Activated CD4-positive, alpha-beta T cell treated with anti-CD3 and anti-CD28 coated beads, Interleukin-2, amount 10 ng/mL, durations not matched to agents 7 days and 5 days (primary cell): ENCODE measurements at places on chromosomes 16 and 17. TPM values are rescaled to one million over a fixed set of nuclear protein-coding genes. Genes with fewer than 3 reads are reported as not detected.
A peak's percentile ranks its signal among the peaks of the same experiment; 100 is the strongest.

DNA sequence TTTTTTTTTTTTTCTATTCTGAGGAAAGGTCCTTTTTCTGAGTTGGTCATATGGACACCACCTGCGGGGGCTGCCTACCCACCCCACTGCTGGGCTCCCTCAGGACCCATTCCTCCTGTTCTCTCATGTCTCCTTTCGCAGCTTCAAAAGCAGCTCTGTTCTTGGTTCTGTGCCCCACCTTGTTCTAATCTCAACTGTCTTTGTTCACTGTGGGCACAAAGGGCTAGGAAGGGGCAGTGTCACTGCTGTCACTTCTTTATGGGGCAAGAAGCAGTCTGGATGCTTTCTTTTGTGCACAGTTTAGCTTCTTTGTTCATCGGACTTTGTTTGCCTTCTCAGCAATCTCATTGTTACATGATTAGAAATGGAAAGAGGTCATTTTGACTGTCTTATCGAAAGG, 7.1 kb downstream of the GOSR2 start:
- DNase-seq: no peak
- H3K4me1 ChIP-seq: peaks cover 34% of the 10 kb centered on the region
- H3K36me3 ChIP-seq: peaks cover 39% of the 10 kb centered on the region
- H3K27me3 ChIP-seq: no peaks in the 10 kb centered on the region
- H3K4me3 ChIP-seq: no peak overlapping the region

GRCh38 chr17:518047-518735, 165.6 kb upstream of the RPH3AL start:
- H3K4me1 ChIP-seq: peaks cover 11% of the 10 kb centered on the region
- no peaks in the 10 kb centered on the region for H3K27me3 ChIP-seq
- H3K4me3 ChIP-seq: no peak overlapping the region
- peaks cover 21% of the 10 kb centered on the region for H3K36me3 ChIP-seq

DNA sequence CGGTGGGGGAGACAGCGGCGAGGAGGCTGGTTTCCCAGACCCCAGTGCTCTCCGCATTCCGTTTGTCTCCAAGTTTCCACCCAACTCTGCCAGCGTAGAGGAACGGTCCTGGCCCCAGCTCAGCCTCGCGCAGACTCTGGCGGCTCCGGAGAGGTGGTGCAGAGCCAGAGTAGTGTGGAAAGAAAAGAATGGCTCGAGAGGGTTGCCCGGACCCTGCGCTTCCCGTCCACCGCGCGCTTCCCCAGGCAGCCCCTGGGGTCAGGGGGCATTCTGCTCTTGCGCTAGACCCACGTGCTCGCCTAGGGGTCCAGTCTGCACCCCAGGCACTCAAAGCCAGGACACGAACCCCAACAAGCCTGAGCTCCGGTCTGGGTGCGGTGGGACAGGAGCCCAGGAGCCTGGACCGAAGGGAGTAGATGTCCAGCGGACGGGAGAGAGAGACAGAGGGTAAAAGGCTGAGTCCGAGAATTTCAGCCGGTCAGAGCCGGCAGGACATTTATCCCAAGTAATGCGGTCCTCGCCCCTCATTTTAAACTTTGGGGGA, 3.8 kb downstream of the PMP22 start:
- H3K36me3 ChIP-seq: no peaks in the 10 kb centered on the region
- no peak for DNase-seq
- peaks cover 81% of the 10 kb centered on the region for H3K27me3 ChIP-seq
- H3K4me3 ChIP-seq: peak overlapping the region; percentile 32
- H3K27ac ChIP-seq: no peak overlapping the region

DNA sequence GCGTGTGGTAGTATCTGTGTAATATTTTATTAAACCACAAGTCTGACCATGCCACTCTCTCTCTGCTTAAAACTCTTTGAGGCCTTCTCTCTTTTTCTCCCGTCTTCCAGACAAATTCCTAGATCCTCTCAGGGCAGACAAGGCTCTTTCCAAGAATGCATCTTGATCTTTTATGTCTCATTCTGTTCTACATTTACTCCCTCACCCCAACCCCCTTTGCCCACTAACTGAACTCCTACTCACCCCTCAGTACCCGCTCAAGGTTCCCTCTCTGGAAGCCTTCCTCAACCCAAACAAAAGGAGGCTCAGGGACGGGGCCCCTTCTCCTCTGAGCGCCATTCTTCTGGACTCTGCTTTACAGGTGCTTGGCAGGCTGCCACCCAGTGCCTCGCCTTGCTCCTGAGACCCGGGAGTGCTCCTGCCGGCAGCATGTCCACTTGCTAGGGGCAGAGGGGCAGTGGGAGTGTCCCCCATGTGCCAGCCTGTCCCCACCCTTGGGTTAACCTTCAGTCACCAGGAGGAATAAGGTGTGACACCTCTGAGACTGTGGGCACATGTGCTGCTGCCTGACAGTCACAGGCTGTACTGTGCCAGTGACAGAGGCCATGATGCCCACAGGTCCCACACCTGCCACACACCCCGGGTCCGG, 9.2 kb downstream of the SLC13A2 start:
- DNase-seq: no peak
- H3K4me3 ChIP-seq: no peak overlapping the region
- H3K27me3 ChIP-seq: no peaks in the 10 kb centered on the region

GRCh38 chr16:83808573-83809014, 816 bp downstream of the HSBP1 start:
- no peak for DNase-seq
- H3K27ac ChIP-seq: peak overlapping the region; percentile 95
- peak overlapping the region; percentile 99 for H3K4me3 ChIP-seq
- peaks cover 43% of the 10 kb centered on the region for H3K4me1 ChIP-seq
- peaks cover 2% of the 10 kb centered on the region for H3K27me3 ChIP-seq

Gene NACA2
- total RNA-seq: not detected

- peaks cover 55% of the 10 kb centered on the region for H3K4me1 ChIP-seq
- peaks cover 40% of the 10 kb centered on the region for H3K36me3 ChIP-seq
- peak overlapping the region; percentile 96 for H3K27ac ChIP-seq
- peak; percentile 64 for DNase-seq
- peak overlapping the region; percentile 92 for H3K4me3 ChIP-seq
Measured at GRCh38 chr17:44198721-44199552, 747 bp downstream of the ATXN7L3 start.

DNA sequence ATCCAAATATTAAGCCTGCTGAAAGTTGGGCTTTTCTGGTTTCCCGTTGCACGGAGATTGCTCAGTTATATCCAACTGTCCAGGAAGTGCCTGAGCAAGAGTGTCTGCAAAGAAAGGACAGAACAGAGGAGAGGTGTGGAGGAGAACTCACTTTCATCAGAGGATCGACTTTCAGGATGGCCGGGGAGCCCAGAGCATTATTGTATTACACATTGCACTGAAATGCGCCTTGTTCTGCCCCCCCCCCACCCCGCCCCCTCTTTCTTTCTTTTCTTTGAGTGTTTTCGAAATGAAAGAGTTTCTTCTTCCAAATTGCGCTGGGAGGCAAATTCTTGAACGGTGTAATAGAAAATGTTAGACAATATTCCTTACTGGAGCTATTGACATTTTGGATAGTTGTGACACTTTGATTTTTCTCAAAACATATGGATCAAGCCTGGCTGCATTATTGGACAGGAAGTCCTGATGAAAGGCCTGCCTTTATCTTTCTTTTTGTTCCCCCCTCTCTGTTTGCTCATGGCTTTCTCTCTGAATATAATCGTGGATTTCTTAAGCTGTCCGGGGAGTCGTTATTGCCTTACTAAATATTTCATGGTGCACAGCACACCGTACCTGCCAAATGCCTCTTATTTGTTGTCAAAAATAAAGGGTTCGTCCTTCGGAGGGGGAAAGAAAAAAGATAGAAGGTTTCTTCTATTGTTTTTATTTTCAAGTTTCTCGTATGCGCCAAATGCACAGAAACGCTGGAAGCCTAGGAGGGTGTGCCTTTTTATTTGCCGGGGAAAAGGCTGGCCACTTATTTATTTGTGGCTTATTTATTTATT, 110.8 kb downstream of the IRX3 start:
- no peak overlapping the region for H3K4me3 ChIP-seq
- no peaks in the 10 kb centered on the region for H3K36me3 ChIP-seq
- H3K4me1 ChIP-seq: no peaks in the 10 kb centered on the region
- DNase-seq: no peak
- no peak overlapping the region for H3K27ac ChIP-seq
